ENCODE measurements at places on chromosomes 7 and 10. TPM values are rescaled to one million over a fixed set of nuclear protein-coding genes. Genes with fewer than 3 reads are reported as not detected.
A peak's percentile ranks its signal among the peaks of the same experiment; 100 is the strongest.

- no peak overlapping the region for H3K4me3 ChIP-seq
- no peak for DNase-seq
These were observed 4.7 kb downstream of the ZNF786 start for GRCh38 chr7:149085866-149086265.

- no peaks in the 10 kb centered on the region for H3K4me1 ChIP-seq
- no peak overlapping the region for H3K27ac ChIP-seq
These were observed 890.0 kb downstream of the GRM8 start for GRCh38 chr7:126362746-126363145.

DNA sequence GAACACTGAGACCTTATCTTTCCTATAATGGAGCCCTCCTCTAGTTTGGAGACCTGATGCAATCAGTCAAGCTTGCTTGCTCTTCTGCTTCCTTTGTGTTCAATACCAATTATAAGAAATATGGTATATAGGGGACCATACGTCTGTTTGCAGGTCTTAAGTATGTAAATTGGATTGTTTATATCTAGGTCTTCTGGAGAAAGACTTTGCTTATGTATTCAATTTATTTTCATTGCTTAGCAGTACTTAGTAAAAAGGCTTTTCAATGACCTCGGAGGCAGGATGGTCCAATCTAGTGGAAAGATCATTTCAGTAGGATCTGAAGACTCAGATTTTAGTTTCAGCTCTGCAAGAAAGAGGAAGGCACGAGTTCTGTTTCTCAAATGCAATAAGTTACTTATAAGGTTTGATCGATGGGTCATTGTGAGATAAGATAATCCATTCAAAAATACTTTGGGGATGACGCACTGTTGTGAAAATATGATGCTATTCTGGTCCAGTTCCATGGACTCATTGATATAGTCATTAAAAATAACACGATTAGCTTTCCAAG is 571.6 kb downstream of the SH2D4B start:
- H3K27me3 ChIP-seq = no peaks in the 10 kb centered on the region
- no peak overlapping the region for H3K4me3 ChIP-seq
- no peaks in the 10 kb centered on the region for H3K4me1 ChIP-seq
- no peaks in the 10 kb centered on the region for H3K36me3 ChIP-seq

- peaks cover 12% of the 10 kb centered on the region for H3K4me1 ChIP-seq
- H3K27ac ChIP-seq = no peak overlapping the region
- peaks cover 57% of the 10 kb centered on the region for H3K27me3 ChIP-seq
- H3K36me3 ChIP-seq = no peaks in the 10 kb centered on the region
These were observed 54.9 kb downstream of the KCNH2 start for GRCh38 chr7:150923196-150923595.

DNA sequence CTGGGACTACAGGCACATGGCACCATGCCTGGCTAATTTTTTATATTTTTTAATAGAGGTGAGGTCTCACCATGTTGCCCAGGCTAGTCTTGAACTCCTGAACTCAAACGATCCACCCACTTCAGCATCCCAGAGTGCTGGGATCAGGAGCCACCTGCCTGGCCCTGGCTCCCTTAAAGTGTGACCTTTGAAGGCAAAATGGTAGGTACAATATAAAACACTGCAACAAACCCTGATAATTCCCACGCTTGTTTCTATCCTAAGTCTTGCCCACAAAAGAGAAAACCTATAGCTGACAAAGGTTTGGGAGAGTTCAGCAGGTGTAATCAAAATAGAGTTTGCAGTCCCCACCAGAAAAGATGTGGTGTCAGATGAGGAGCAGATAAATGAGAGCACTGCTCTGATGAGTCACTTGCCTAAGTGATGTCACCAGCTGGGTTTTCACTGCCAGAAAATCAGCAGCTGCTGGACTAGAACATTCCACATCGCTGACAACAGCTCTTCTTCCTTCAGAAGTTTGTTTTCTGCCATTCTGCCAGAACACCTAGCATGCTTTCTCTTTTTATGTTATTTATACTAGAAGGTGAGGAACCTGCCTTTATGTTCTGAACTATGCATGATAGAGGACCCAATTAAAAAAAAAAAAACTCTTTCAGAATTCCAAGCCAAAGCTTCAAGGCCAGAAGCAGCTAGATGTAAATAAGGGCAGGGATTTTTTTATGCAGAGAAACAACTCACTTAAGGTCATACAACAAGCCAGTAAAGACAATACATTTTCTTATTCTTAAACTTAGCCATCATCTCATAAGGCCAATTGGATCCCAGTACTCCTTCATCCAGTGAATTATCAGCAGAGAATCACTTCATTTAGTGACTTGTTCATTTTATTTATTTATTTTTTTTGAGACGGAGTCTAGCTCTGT is 18.0 kb downstream of the PURB start:
- no peak for DNase-seq
- H3K4me1 ChIP-seq = peaks cover 4% of the 10 kb centered on the region
- no peaks in the 10 kb centered on the region for H3K36me3 ChIP-seq
- peaks cover 5% of the 10 kb centered on the region for H3K27me3 ChIP-seq
- H3K27ac ChIP-seq = no peak overlapping the region

- peaks cover 68% of the 10 kb centered on the region for H3K4me1 ChIP-seq
- H3K4me3 ChIP-seq = peak overlapping the region; percentile 91
- no peaks in the 10 kb centered on the region for H3K27me3 ChIP-seq
- H3K27ac ChIP-seq = peak overlapping the region; percentile 89
- H3K36me3 ChIP-seq = peaks cover 37% of the 10 kb centered on the region
These were observed 4.0 kb downstream of the VSIR start for GRCh38 chr10:71769279-71769823.

DNA sequence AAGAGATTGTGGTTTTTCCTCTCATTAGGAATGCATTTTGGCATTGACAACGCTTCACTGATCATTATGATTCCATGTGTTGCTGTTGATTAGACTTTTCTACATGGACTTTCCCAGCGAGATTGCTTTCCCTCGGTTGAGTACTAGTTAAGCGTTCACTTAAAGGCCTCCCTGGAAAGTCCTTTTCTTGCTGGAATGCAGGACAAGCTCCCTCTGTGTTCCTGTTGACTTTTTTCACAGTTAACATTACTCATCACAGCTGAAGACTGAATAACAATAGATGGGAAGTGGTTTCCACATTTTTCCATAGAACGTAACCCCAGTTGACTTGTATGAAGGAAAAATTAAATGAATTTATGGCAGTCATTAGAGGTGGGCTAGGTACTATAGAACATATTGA is 2.6 kb upstream of the CAV1 start:
- H3K36me3 ChIP-seq = no peaks in the 10 kb centered on the region
- no peak for DNase-seq
- H3K27ac ChIP-seq = no peak overlapping the region

Gene FAM25G
- not detected for total RNA-seq

Data from activated naive CD8-positive, alpha-beta T cell treated with anti-CD3 and anti-CD28 coated beads, Interleukin-2, amount 10 ng/mL, durations not matched to agents 7 days and 5 days (primary cell).